ENCODE measurements at places on chromosomes 4 and X. TPM values are rescaled to one million over a fixed set of nuclear protein-coding genes. Genes with fewer than 3 reads are reported as not detected.

GRCh38 chrX:33385546-33385945, 174.2 kb upstream of the DMD start:
- no peak for DNase-seq
- H3K27ac ChIP-seq: no peak overlapping the region
- no peaks in the 10 kb centered on the region for H3K36me3 ChIP-seq
- H3K4me3 ChIP-seq: no peak overlapping the region

- DNase-seq: no peak
- H3K4me1 ChIP-seq: no peaks in the 10 kb centered on the region
- no peak overlapping the region for H3K27ac ChIP-seq
- no peaks in the 10 kb centered on the region for H3K36me3 ChIP-seq
- no peak overlapping the region for H3K4me3 ChIP-seq
- no peaks in the 10 kb centered on the region for H3K27me3 ChIP-seq
Observed at GRCh38 chr4:108540536-108540935, 79.8 kb upstream of the RPL34 start.

Gene TXK
- 7.4 TPM for total RNA-seq

GRCh38 chr4:183100827-183101226, 1.8 kb downstream of the WWC2 start:
- no peak overlapping the region for H3K4me3 ChIP-seq
- peaks cover 10% of the 10 kb centered on the region for H3K27me3 ChIP-seq
- no peaks in the 10 kb centered on the region for H3K36me3 ChIP-seq
- DNase-seq: no peak
- H3K27ac ChIP-seq: peak overlapping the region; percentile 39

DNA sequence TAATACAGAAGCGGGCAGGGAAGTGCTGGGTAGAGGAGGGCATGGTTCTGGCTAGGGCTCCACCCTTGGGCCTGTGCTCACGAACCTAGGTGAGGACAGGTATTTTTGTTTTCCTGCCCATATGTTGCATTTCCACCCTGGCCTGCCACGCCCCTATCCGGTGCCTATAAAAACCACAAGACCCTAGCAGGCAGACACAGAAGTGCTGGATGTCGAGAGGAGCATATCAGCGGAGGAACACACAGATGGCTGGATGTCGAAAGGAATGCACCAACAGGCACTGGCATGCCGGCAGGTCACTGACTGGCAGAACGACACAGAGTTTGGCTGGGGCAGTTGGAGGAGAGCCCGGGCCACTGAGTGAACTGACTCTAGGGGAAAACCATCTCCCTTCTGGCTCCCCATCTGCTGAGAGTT, 316.6 kb upstream of the BOD1L1 start:
- H3K4me3 ChIP-seq: no peak overlapping the region
- no peak overlapping the region for H3K27ac ChIP-seq
- DNase-seq: no peak
- no peaks in the 10 kb centered on the region for H3K27me3 ChIP-seq
- H3K4me1 ChIP-seq: no peaks in the 10 kb centered on the region

Gene F8
- 13.8 TPM for total RNA-seq

DNA sequence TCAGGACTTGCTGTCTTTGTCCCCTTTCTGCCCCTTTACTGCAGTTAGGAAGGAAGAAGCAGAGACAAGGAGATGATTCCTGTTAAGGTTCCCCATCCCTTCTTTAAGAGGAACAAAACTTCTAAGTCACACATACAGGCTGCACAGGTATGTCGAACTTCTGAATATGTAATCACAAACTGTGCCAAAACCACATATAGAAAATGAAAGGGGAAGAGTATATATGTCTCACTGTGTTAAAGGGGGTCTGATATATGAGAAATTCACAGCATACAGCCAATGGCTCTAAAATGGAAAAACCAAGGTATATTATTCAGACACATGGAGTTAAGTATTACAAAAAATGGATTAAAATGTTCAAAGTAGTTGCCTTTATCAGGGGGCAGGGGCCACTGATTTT, 11.7 kb downstream of the CFAP97 start:
- H3K4me3 ChIP-seq: no peak overlapping the region
- no peaks in the 10 kb centered on the region for H3K27me3 ChIP-seq
- H3K4me1 ChIP-seq: no peaks in the 10 kb centered on the region
- no peak for DNase-seq

DNA sequence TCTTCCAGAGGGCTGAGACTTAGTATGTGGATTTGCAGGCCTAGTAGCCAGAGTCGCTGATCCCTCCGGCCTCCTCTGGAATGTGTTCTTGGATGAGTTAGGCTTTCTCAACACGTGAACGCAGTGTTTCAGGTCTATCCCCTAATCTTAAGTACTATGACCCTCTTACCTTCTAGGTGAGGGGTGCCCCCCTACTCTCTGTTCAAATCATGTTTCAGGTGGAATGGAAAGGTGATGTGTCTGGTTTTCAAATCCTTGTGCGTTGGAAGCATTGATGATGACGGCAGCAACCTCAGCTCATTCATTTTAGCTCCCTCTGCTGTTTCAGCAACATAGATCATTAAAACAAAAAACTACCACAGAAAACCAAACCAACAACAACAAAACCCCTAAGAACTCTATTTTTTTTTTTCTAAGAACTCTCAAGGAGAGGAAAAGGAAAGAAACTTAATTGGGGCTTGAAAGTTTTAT, 56.4 kb downstream of the RWDD4 start:
- no peak overlapping the region for H3K27ac ChIP-seq
- no peaks in the 10 kb centered on the region for H3K4me1 ChIP-seq
- H3K27me3 ChIP-seq: no peaks in the 10 kb centered on the region
- no peaks in the 10 kb centered on the region for H3K36me3 ChIP-seq
- H3K4me3 ChIP-seq: no peak overlapping the region

Gene GYPA
- total RNA-seq: not detected

DNA sequence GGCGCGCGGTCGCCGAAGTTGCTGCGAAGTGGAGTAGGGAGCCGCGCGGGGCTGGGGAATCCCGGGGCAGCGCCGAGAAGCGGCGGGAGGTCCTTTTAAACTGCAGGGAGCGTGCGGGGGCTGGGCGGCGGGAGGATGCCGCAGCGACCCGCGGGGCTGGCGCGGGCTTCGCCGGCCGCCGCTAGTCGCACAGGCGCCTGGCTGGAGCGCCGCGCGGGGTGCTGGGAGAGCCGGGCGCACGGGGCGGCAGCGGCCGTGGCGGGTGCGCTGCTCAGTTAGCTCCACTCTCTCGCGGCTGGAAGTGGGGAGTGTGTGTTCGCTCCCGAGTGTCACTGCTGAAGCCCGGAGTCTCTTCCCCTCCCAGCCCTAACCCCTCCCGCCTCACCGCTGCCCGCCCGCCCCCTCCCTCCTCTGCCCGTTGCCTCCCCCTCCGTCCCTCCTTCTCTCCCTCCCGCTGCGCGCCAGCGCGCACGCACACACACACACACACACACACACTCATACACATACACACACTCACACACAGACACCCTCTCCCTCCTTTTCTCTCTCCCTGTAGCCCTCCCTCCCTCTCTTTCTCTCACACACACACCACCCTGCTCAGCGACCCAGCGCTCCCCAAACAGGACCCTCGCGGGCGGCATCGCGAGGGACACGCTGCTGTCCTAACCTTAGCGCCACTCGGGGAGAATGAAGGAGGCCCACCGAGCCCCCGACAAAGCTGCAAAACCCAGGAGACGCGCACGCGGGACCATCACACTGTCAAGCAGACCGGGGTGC, at the start of gene NDNF:
Gene NDNF (minus strand): TSS at position 312 of the 780 bp plus-strand sequence. CDS start 26,698 bp downstream, outside the sequence.
- peak; percentile 92 for DNase-seq
- H3K36me3 ChIP-seq: no peaks in the 10 kb centered on the region
- peak within 1 kb of the TSS; percentile 87 for H3K27ac ChIP-seq
- H3K4me3 ChIP-seq: peak within 1 kb of the TSS; percentile 65
- H3K4me1 ChIP-seq: peaks cover 11% of the 10 kb centered on the region

Gene REPS2
- 26.1 TPM for total RNA-seq

Gene HMGN5
- total RNA-seq: 5.8 TPM

Gene ARMCX1
- 18.9 TPM for total RNA-seq

GRCh38 chrX:85851418-85851817, 195.9 kb downstream of the CHM start:
- no peak overlapping the region for H3K27ac ChIP-seq

Gene AFM
- total RNA-seq: 0.20 TPM

- no peak overlapping the region for H3K27ac ChIP-seq
- H3K4me3 ChIP-seq: no peak overlapping the region
- H3K27me3 ChIP-seq: no peaks in the 10 kb centered on the region
- no peaks in the 10 kb centered on the region for H3K36me3 ChIP-seq
Observed at GRCh38 chr4:88570001-88570400, 22.3 kb upstream of the HERC3 start.

- peak; percentile 68 for DNase-seq
- peaks cover 20% of the 10 kb centered on the region for H3K4me1 ChIP-seq
- no peaks in the 10 kb centered on the region for H3K27me3 ChIP-seq
- no peaks in the 10 kb centered on the region for H3K36me3 ChIP-seq
- H3K27ac ChIP-seq: peak overlapping the region; percentile 85
Observed at GRCh38 chrX:40105835-40106675, 8.3 kb upstream of the BCOR start.

GRCh38 chr4:96044971-96045370, 205.1 kb downstream of the PDHA2 start:
- no peaks in the 10 kb centered on the region for H3K36me3 ChIP-seq
- no peak overlapping the region for H3K4me3 ChIP-seq
- no peaks in the 10 kb centered on the region for H3K27me3 ChIP-seq

Gene PLRG1
- total RNA-seq: 60.1 TPM

DNA sequence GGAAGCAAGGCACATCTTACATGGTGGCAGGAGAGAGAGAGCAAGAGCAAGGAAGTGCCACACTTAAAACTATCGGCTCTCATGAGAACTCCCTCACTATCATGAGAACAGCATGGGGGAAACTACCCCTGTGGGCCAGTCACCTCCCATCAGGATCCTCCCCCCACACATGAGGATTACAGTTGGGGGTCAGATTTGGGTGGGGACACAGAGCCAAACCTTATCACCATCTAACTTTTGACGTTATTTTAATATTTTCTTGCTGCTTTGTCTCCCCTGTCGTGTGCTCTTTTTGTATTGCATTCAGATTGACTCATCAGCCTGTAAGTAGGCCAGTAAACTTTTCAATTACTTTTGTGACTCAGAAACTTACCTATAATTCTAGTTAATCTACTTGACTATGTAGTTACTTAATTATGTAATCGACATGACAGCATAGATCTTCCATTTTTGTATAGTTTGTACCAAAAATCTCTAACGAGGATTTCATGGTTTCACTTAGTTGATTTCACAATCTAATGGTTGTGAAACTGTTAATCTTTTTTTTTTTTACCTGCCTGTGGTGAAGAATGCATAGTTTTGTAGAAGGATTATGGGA, 18.3 kb downstream of the STIM2 start:
- H3K27me3 ChIP-seq: no peaks in the 10 kb centered on the region
- H3K36me3 ChIP-seq: no peaks in the 10 kb centered on the region
- no peak overlapping the region for H3K4me3 ChIP-seq
- no peak overlapping the region for H3K27ac ChIP-seq
- DNase-seq: no peak

Gene LONRF3
- total RNA-seq: 46.7 TPM

Gene VSIG4
- 193 TPM for total RNA-seq

DNA sequence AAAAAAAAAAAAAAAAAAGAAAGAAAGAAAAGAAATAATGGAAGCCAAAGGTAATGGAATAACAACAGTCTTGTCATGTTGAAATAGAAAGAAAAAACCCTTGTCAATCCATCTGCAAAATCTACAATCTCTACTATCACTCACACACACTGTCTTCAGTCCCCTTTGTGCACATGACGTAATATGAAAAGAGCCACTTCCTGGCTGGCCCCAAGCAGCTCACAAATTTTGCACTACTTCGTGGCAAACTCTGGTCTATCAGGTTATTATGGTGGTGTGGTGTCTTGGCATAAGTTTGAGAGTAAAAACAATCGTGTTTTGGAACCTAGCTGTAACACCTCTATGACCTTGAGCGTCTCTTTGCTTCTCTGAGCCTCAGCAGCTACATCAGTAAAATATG, 8.3 kb upstream of the AFAP1 start:
- no peak overlapping the region for H3K4me3 ChIP-seq
- no peaks in the 10 kb centered on the region for H3K36me3 ChIP-seq
- no peaks in the 10 kb centered on the region for H3K27me3 ChIP-seq
- H3K4me1 ChIP-seq: no peaks in the 10 kb centered on the region
- H3K27ac ChIP-seq: no peak overlapping the region
- no peak for DNase-seq

- H3K36me3 ChIP-seq: no peaks in the 10 kb centered on the region
- H3K27ac ChIP-seq: no peak overlapping the region
- H3K4me1 ChIP-seq: peaks cover 11% of the 10 kb centered on the region
- H3K27me3 ChIP-seq: no peaks in the 10 kb centered on the region
- H3K4me3 ChIP-seq: no peak overlapping the region
Observed at GRCh38 chr4:107693132-107693531, 26.9 kb downstream of the PAPSS1 start.

- H3K4me1 ChIP-seq: peaks cover 27% of the 10 kb centered on the region
- DNase-seq: no peak
- no peak overlapping the region for H3K27ac ChIP-seq
- no peak overlapping the region for H3K4me3 ChIP-seq
Observed at GRCh38 chr4:4539481-4539880, 2.4 kb downstream of the STX18 start.

Gene DOK7
- 16.0 TPM for total RNA-seq

DNA sequence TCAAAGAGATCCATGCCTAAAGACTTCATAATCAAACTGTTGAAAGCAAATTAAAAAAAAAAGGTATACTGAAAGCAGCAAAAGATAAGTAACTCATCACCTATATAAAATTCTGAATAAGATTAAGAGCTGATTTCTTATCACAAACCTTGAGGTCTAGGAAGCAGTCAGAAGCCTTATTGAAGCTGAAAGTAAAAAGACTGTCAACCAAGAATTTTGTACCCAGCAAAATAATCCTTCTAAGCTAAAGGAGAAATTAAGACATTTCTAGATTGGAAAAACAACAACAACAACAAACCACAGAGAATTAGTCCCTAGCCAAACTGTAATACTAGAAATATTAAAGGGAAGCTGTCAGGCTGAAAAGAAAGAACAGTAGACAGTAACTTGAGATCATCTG, 622.9 kb downstream of the PCDH7 start:
- no peaks in the 10 kb centered on the region for H3K36me3 ChIP-seq
- no peak overlapping the region for H3K27ac ChIP-seq
- no peak for DNase-seq
- H3K4me1 ChIP-seq: no peaks in the 10 kb centered on the region

Gene IL21
- not detected for total RNA-seq

- peak within 1 kb of the TSS; percentile 90 for H3K27ac ChIP-seq
- H3K4me1 ChIP-seq: peaks cover 31% of the 10 kb centered on the region
- H3K36me3 ChIP-seq: no peaks in the 10 kb centered on the region
- DNase-seq: peak; percentile 85
- peak within 1 kb of the TSS; percentile 62 for H3K4me3 ChIP-seq
Observed at GRCh38 chr4:139665690-139666529, at the start of gene MGST2. Gene MGST2 (plus strand): TSS chr4:139665819. CDS start chr4:139666020, 201 bp downstream.

GRCh38 chr4:140612357-140612756, 43.6 kb upstream of the UCP1 start:
- H3K36me3 ChIP-seq: no peaks in the 10 kb centered on the region
- no peak overlapping the region for H3K4me3 ChIP-seq
- no peak overlapping the region for H3K27ac ChIP-seq
- DNase-seq: no peak

Gene UBQLN2
- total RNA-seq: 31.2 TPM

GRCh38 chrX:103628386-103629317, at the start of gene TCEAL1:
Gene TCEAL1 (plus strand): TSS chrX:103628975. CDS start chrX:103629917, 942 bp downstream.
- H3K27ac ChIP-seq: peak within 1 kb of the TSS; percentile 80
- H3K36me3 ChIP-seq: no peaks in the 10 kb centered on the region
- H3K27me3 ChIP-seq: no peaks in the 10 kb centered on the region

Gene SLC9B1
- not detected for total RNA-seq

Gene PLS3
- total RNA-seq: 56.6 TPM

GRCh38 chr4:151223465-151223864, 53.5 kb upstream of the PRSS48 start:
- no peak for DNase-seq
- H3K4me3 ChIP-seq: no peak overlapping the region
- no peaks in the 10 kb centered on the region for H3K36me3 ChIP-seq
- H3K27me3 ChIP-seq: no peaks in the 10 kb centered on the region
- H3K4me1 ChIP-seq: no peaks in the 10 kb centered on the region

All from upper lobe of left lung (tissue), 6 donors.